ENCODE measurements at places on chromosomes 4 and X. TPM values are rescaled to one million over a fixed set of nuclear protein-coding genes. Genes with fewer than 3 reads are reported as not detected.

DNA sequence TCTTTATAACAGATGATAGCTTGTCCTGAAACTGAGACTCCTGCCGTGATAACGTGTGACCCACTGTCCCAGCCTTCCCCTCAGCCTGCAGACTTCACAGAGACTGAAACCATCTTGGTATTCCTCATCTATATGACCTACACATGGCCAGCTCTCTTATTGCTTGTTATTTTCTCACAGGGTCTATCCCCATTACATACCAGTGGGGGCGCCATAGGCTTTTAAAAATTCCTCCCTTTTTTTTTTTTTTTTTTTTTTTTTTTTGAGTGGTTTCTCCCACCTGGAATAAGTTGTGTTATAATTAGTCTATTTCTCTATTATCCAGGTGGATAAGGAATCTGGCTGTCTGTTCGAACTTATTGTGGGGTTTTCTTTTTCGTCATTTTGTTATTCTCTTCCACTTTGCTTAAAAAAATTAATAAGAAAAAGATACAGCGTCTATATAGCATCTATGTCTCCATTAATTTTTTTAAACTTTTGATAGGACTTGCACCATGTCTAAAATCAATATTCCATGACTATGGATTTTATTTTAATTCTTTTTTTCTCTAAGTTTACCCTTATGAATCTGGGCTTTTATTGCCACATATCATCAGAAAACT lies 47.2 kb downstream of the GYG2 start:
- DNase-seq = no peak
- H3K4me1 ChIP-seq = no peaks in the 10 kb centered on the region
- no peak overlapping the region for H3K4me3 ChIP-seq

GRCh38 chrX:11725631-11726442 lies 32.2 kb upstream of the MSL3 start:
- no peaks in the 10 kb centered on the region for H3K4me1 ChIP-seq
- no peaks in the 10 kb centered on the region for H3K36me3 ChIP-seq
- H3K4me3 ChIP-seq = no peak overlapping the region
- DNase-seq = no peak
- H3K27ac ChIP-seq = no peak overlapping the region
- H3K27me3 ChIP-seq = no peaks in the 10 kb centered on the region

GRCh38 chr4:24796620-24797019 lies 1.2 kb downstream of the SOD3 start:
- H3K4me1 ChIP-seq = no peaks in the 10 kb centered on the region
- DNase-seq = no peak
- peaks cover 28% of the 10 kb centered on the region for H3K27me3 ChIP-seq
- no peak overlapping the region for H3K4me3 ChIP-seq
- no peak overlapping the region for H3K27ac ChIP-seq

DNA sequence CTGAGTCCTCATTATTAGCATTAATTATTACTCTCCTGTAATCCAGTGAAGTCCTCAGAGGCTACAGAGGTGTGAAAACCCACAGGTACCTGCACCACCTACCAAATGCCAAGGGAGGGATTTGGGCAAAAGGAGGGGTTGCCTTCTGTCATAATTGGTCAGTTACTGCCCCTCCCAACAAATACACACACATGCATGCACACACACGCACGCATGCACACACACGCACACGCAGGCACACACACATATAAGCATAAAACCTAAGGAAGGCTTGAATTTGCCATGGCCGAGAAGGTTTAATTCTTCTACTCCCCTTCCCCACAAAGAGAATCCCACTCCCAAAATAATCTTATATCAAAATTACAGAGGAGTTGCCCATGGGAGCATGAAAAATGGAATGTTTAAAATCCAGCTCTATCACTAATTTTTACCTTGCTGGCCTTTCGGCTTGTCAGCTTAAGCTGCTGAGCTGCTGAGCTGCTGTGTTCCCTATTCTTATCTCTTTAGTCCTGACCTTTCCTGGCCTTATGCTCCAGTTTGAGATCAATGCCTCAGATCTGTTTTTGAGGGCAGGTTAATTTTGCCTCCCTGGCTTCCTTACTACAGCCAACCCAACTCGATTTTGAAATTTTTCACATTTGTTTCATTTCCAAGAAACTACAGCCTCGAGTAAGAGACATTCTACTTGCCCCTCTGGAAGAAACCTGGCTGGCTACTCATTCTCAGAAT lies 95.0 kb downstream of the CAMK2D start:
- H3K4me3 ChIP-seq = no peak overlapping the region
- peaks cover 21% of the 10 kb centered on the region for H3K4me1 ChIP-seq
- no peak for DNase-seq
- no peak overlapping the region for H3K27ac ChIP-seq
- no peaks in the 10 kb centered on the region for H3K27me3 ChIP-seq

DNA sequence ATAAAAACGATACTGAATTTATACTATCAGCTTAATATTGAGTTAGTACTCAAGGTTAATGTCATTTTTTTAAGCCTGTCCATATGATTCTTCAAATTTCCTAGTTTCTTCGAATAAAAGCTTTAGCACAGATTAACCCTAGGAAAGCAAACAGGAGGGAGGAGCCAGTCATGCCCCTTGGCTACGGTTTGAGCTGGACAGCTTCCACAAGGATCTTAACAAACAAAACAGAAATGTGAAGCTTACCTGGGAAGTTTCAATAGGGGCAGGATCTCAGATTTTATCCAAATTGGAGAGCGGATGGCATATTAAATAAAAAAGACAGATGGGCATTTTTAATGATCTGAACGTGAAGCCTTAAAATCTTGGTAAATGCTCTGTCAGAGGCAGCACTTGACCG lies 2.3 kb downstream of the NWD2 start:
- no peak overlapping the region for H3K27ac ChIP-seq
- DNase-seq = no peak
- H3K27me3 ChIP-seq = peaks cover 28% of the 10 kb centered on the region
- H3K36me3 ChIP-seq = no peaks in the 10 kb centered on the region
- no peak overlapping the region for H3K4me3 ChIP-seq

DNA sequence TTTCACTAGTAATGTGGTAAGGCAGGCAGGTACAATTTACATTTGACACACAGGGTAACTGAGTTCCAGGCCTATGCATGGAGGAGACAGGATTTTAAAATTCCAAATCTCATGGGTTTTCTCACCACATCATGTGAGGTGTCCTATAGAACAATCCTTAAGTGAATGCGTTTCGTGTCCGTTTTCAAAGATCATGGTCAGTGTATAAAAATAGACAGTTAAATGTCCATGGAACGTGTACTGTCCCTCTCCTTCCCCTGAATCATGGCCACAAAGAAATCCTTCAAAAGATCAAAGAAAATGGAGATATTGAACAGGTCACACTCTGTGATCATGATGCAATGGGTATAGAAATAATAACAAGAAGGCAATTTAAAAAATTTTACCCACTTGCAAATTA lies 42.0 kb downstream of the LIMCH1 start:
- no peak overlapping the region for H3K4me3 ChIP-seq
- no peak overlapping the region for H3K27ac ChIP-seq
- no peak for DNase-seq
- H3K27me3 ChIP-seq = peaks cover 3% of the 10 kb centered on the region

The CT55 gene
- total RNA-seq = not detected

- no peaks in the 10 kb centered on the region for H3K36me3 ChIP-seq
- peaks cover 20% of the 10 kb centered on the region for H3K4me1 ChIP-seq
- H3K27ac ChIP-seq = no peak overlapping the region
- peak overlapping the region; percentile 79 for H3K4me3 ChIP-seq
Observed at GRCh38 chr4:56048702-56049431, 100.1 kb downstream of the CEP135 start.

GRCh38 chr4:10762561-10762960 lies 78.0 kb upstream of the CLNK start:
- no peak for DNase-seq
- no peak overlapping the region for H3K27ac ChIP-seq
- H3K36me3 ChIP-seq = no peaks in the 10 kb centered on the region
- no peak overlapping the region for H3K4me3 ChIP-seq
- H3K27me3 ChIP-seq = no peaks in the 10 kb centered on the region

GRCh38 chrX:50815120-50815519 lies 1.1 kb upstream of the SHROOM4 start:
- peaks cover 11% of the 10 kb centered on the region for H3K27me3 ChIP-seq
- no peaks in the 10 kb centered on the region for H3K4me1 ChIP-seq
- H3K27ac ChIP-seq = no peak overlapping the region
- H3K36me3 ChIP-seq = no peaks in the 10 kb centered on the region

- no peaks in the 10 kb centered on the region for H3K4me1 ChIP-seq
- no peak for DNase-seq
- no peak overlapping the region for H3K4me3 ChIP-seq
- H3K36me3 ChIP-seq = no peaks in the 10 kb centered on the region
Observed at GRCh38 chr4:61254406-61254805, 54.3 kb downstream of the ADGRL3 start.

DNA sequence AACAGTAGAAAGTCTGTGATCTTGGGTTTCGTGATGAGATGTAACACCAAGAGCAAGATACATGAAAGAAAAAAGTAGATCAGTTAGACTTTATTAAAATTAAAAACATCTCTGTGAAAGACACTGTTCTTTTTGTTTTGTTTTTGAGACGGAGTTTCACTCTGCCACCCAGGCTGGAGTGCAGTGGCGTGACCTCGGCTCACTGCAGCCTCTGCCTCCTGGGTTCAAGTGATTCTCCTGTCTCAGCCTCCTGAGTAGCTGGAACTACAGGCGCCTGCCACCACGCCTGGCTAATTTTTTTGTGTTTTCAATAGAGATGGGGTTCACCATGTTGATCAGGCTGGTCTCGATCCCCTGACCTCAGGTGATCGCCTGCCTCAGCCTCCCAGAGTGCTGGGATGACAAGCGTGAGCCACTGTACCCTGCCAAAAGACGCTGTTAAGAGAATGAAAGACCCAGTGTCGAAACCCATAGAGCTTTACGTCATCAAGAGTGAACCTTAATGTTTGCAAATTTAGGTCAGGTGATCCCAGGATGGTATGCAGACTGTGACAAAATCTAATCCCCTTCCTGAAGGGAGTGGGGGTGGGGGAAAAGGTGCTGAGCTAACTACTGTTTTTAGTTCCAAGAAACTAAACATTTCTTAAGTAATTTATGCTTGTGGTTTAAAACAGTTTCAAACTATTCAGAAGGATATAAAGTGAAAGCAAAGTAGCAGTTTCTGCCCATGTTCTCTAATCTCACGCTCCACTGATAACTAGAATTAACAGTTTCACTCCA lies 8.0 kb downstream of the OFD1 start:
- peak; percentile 16 for DNase-seq
- no peaks in the 10 kb centered on the region for H3K27me3 ChIP-seq
- H3K4me3 ChIP-seq = peak overlapping the region; percentile 82
- H3K4me1 ChIP-seq = peaks cover 38% of the 10 kb centered on the region
- H3K27ac ChIP-seq = peak overlapping the region; percentile 94
